ENCODE measurements at places on chromosomes 7 and 10.
A peak's percentile ranks its signal among the peaks of the same experiment; 100 is the strongest.

- no peak for DNase-seq
Observed at GRCh38 chr7:55775051-55775420, 87.5 kb downstream of the SEPTIN14 start.

GRCh38 chr10:53469383-53469782 lies 696.8 kb upstream of the MBL2 start:
- DNase-seq: no peak

DNA sequence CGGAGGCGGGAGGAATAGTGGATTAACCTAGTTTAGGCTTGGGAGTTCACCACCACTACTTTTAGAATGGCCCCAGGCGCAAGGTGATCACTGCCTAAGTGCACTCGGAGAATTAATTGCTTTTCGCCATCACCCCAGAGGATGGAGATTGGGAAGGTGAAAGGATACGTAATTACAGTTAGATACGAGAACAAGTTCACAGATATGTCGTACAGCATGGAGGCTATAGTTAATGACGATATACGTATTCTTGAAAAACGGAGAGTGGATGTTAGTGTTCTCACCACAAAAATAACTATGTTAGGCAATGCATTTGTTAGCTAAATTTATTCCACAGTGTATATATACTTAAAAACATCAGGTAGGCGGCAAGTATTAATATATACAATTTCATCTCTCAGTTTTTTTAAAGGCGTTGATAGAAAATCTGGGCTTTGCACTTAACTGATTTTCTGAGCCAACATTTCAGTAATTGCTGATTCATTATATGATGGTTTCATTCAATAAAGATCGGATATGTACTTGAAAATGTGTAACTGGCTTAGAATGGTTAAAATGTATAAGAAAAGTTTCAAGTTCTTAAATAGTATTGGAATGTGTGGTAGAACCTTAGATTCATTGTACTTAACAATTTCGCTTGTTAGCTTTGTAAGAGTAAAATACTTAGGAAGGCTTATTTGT lies 683 bp downstream of the CDC123 start:
- no peak for DNase-seq

GRCh38 chr7:129370812-129371211 lies 63.4 kb upstream of the STRIP2 start:
- no peak for DNase-seq

DNA sequence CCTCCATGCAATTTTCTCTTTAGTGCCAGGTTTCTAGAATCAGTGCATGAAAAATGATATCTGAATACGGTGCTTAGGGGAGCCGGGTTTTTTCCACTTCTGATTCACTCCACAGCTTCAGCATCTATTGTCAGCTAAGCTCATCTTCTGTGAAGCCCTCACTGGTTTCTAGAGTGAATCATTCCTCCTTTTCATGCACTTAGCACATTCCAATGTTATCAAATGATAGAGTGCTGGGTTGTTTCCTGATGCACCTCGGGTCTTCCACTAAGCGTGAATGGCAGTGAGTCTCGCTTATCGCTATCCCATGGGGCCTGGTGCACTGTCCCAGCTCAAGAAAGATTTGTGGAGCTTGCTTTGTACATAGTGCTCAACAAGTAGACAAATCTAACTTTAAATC lies 170.9 kb upstream of the RHEB start:
- DNase-seq: no peak

GRCh38 chr7:15123901-15124300 lies 221.3 kb upstream of the DGKB start:
- DNase-seq: no peak

DNA sequence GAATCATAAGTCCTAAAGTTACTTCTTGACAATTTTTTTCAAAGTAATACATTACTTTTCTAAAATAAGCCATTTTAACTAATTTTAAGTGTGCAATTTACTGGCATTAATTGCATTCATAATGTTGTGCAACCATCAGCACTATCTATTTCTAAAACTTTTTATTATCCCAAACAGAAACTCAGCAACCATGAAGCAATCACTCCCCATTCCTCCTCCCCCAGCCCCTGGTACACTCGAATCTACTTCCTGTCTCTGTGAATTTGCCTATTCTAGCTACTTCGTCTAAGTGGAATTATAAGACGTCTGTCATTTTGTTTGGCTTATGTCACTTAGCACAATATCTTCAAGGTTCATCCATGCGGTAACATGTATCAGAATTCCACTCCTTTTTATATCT lies 84.9 kb downstream of the MKX start:
- no peak for DNase-seq

- no peak for DNase-seq
Observed at GRCh38 chr7:159179241-159179640, 34.6 kb upstream of the VIPR2 start.

DNA sequence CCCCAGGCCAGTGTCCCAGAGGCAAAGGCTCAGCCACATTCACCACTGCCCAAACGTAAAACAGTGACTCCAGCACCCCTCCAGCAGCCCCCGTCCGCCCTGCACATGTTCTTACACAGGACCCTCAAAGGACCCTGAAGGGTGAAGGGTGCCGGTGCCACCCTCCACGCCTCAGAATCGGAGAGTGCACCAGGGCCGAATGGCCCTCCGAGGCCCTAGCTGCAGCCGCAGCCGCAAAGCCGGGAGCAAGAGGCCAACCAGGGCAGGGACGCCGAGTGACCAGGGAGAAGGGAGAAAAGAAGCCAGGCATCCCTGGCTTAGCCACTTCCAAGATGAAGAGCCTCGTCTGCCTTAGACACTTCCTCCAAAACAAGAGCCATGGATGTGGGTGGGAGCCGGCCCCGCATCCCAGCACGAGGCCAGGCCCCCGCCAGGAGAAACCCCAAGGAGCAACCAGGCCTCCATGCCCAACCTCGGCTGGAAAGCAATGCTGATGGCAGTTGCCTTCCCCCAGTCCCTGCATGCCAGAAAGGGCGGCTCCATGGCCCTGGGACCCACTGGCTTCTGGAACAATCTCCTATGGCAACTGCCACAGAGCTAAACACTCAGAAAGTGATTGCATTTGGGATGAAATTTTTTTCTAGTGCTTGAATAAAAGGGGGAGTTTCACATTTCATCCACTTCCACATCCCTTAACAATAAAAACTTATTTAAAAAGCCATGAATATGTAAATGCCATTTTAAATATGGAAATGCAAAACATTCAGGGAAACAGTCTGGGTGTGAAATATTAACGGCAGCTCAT lies 92.3 kb downstream of the MAD1L1 start:
- DNase-seq: no peak

- DNase-seq: peak; percentile 41
Observed at GRCh38 chr7:24913801-24914464, 66.0 kb downstream of the OSBPL3 start.

GRCh38 chr7:112881-113280 lies 79.5 kb upstream of the FAM20C start:
- DNase-seq: no peak

- DNase-seq: no peak
Observed at GRCh38 chr7:34177476-34177875, 272.1 kb downstream of the BMPER start.

DNA sequence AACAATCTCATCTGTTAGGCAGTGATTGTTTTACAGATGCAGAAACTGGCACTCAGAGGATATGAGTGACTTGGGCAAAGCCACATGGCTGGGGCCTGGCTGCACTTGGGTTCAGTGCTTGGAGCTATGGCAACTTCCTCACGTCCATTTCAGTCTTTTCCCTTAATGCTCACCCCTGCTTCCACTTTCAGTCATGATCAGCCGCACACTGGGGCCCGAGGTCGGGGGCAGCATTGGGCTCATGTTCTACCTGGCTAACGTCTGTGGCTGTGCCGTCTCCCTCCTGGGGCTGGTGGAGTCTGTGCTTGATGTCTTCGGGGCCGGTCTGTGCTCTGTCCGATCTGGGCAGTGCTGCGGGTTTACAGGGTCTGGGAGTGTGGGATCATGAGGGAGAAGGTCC lies 3.0 kb downstream of the SLC12A9 start:
- no peak for DNase-seq

GRCh38 chr7:54015251-54015650 lies 526.9 kb upstream of the VSTM2A start:
- DNase-seq: peak; percentile 57

- DNase-seq: no peak
Observed at GRCh38 chr10:32995751-32996150, 37.7 kb upstream of the ITGB1 start.

GRCh38 chr10:125130260-125130659 lies 30.1 kb downstream of the CTBP2 start:
- DNase-seq: no peak

GRCh38 chr7:130655286-130655685 lies 13.3 kb downstream of the COPG2 start:
- DNase-seq: no peak

DNA sequence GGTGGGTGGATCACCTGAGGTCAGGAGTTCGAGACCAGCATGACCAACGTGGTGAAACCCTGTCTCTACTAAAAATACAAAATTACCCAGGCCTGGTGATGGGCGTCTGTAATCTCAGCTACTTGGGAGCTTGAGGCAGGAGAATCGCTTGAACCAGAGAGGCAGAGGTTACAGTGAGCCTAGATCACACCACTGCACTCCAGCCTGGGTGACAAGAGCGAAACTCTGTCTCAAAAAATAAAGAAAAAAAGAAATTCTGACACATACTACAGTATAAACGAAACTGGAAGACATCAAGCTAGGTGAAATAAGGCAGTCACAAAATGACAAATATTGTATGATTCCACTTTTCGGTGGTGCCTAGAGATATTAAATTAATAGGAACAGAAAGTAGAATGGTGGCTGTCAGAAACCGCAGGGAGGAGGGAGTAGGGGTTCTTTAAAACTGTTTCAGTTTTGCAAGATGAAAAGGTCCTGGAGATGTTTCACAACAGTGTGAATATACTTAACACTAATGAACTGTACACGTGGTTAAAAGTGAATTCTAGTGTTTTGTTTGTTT lies 23.2 kb downstream of the PILRA start:
- DNase-seq: no peak

DNA sequence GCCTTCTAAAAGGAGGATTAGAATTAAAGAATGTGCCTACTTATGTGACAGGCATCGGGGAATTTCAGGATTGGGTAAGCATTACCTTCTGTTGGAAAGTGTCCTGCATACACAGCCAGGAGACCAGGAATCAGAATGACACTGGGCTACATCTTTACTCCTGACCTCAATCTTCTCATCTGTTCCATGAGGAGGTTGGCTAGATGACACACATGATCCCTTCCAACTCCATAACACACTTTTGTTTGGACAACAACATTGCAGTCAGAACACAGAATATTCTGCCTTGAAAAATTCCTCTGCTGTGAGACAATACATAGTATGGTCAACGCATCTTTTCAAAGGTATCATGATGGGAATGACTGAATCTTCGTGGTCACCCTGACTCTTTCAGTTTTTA lies 1281.2 kb upstream of the SORCS1 start:
- no peak for DNase-seq

- peak; percentile 69 for DNase-seq
Observed at GRCh38 chr7:21253740-21254687, 173.9 kb upstream of the SP4 start.

DNA sequence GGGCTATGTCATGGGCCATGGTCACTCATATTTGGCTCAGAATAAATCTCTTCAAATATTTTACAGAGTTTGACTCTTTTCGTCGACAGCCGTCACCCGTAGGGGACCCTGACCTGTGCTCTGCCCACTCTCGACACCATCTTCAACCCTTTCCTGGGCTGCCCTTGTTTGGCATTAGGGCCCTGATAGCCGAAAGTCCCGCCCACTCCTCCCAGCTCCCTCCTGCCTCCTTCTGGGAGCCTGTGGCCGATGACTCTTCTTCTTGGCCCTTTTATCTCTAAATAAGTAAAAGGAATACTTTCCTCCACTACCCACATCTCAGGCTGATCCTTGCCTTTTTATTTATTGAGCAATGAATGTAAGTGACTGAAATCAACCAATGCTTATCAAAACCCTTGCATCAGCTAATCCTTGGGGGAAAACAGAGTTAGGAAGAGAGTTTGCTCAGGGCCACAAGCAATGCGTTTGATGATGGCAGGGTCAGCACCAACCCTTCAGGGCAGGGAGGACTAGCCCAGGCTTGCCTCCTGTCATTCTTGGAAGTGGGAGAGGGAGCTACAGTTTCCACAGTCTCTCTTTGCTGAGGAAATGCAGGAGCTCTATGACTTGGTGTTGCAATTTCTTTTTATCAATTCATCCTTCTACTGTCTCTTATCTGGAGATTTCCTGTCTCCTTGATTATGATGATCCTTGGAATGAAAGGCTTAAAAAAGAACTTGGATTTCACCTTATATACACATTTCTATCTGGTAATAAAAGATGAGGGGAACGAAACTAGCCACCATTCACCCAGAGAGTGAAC lies 218.2 kb upstream of the PODXL start:
- peak; percentile 31 for DNase-seq

DNA sequence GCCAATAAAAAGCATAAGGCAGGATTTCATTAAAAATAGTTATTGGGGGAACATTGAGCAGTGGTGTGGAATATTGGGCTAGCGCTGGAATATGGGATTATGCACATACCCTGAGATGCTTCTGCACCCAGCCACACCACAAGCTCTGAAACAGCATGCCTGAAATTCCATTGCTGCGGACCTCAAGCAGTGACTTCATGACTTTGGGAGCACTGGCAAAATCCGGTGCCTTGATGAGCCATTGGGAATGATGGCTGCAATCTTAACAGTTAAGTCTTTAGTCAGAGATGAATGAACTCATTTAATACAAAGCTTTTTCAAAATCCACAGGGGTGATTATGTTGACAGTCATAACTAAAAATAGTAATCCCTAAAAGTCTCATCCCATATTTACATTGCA lies 274.7 kb upstream of the MTPN start:
- no peak for DNase-seq

DNA sequence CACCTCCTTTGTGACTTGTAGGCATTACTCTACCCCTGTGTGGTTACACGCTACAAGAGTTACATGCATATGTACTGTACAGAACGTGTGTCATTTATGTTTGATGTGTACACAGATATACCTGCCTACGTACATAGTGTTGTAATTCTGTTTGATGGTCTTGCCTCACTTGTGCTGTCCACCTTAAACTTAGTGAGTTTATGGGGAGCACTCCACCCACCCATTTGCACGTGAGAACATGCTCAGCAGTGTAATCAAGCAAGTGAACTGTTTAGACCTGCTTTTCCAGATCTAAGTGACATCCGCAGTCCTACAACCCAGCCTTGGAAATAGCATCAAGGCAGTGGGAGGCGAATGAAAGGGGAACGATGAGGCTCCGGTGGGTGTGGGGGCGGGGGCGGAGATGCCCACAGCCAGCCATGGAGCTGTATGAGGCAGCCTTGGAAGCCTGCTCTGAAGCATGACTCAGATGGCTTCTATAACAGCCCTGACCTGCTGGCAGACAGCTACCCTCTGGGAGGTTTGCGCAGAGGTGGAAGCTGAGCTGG lies 52.1 kb downstream of the SUFU start:
- peak; percentile 41 for DNase-seq

DNA sequence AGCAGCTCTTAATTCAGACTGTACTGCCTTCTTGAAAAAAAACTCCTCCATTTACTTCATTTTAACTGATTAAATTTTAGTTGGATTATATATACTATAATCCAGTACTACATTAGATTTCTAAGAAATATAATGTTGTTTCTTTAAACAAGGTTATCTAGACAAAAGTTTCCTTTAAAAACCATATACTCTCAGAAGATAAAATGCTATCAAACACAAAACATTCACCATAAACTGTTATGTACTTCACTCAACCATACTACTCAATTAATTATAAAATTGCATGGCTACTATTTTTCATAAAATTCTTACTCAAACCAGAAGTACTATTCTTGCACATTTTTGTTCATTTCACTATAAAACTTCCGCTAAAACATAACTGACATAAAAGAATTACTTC lies 12.7 kb downstream of the GPR22 start:
- no peak for DNase-seq

- DNase-seq: peak; percentile 78
Observed at GRCh38 chr10:17430647-17431355, 23.6 kb downstream of the ST8SIA6 start.
